Left renal cortex interstitium (tissue), 4 donors: ENCODE measurements at places on chromosomes 6 and 20. TPM values are rescaled to one million over a fixed set of nuclear protein-coding genes. Genes with fewer than 3 reads are reported as not detected.

Gene TSHZ2
- polyA plus RNA-seq, result 14.5 TPM

Gene PCK1
- polyA plus RNA-seq, result 18.8 TPM

Gene OR2H1
- polyA plus RNA-seq, result not detected

GRCh38 chr6:6586671-6587526, 1.6 kb upstream of the LY86 start:
- no peak for DNase-seq

DNA sequence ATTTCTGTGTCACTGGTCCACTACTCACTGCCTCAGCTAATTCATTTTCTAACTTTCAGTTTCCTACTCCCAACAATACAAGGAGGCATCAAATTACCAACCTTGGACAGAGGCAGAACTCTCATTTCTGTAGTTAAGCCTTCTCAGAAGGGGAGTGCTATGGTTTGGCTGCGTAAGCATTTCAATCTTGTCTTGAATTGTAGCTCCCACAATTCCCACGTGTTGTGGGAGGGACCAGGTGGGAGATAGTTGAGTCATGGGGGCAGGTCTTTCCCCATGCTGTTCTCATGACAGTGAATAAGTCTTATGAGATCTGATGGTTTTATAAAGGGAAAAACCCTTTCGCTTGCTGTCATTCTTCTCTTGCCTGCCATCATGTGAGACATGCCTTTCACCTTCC, 22.9 kb downstream of the HLA-DRA start:
- peak; percentile 16 for DNase-seq
